ENCODE measurements at places on chromosomes 1 and 21.

- no peaks in the 10 kb centered on the region for H3K4me1 ChIP-seq
- H3K4me3 ChIP-seq: no peak overlapping the region
- no peaks in the 10 kb centered on the region for H3K27me3 ChIP-seq
- peak overlapping the region; percentile 26 for H3K27ac ChIP-seq
Observed at GRCh38 chr21:46500224-46500861, 41.7 kb downstream of the DIP2A start.

GRCh38 chr1:219587801-219588561, 24.9 kb downstream of the ZC3H11B start:
- H3K27me3 ChIP-seq: no peaks in the 10 kb centered on the region
- H3K4me1 ChIP-seq: no peaks in the 10 kb centered on the region
- no peak overlapping the region for H3K4me3 ChIP-seq
- no peak for DNase-seq
- H3K36me3 ChIP-seq: no peaks in the 10 kb centered on the region
- H3K27ac ChIP-seq: no peak overlapping the region

DNA sequence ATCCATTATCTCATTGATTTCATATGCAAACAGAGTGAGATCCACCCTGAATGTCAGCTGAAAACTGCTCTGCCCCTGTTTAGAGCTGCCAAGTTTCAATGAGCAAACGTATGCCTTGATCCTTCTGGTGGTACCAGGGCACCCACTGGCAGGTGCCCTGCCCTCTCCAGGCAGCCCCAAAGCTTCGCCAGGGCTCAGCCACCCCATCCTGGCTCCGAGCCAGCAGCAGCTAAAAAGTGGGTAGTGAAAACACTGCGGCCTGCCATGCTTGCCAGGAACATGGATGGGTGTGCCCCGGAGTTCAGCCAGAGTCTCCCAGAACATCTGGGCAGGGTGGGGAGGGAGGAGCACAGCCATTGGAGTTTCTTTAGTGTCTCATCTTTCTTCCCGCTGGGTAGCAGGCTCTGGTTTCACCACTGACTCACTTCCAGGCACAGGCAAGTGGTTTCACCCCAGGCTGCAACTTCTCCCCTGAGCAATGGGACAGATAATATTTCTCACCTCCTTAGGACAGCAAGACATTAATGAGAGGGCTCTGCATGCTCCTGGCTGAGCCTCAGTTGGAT, 8.1 kb upstream of the LMX1A start:
- no peaks in the 10 kb centered on the region for H3K36me3 ChIP-seq
- H3K27ac ChIP-seq: no peak overlapping the region
- DNase-seq: no peak
- no peaks in the 10 kb centered on the region for H3K4me1 ChIP-seq
- H3K27me3 ChIP-seq: peaks cover 18% of the 10 kb centered on the region

DNA sequence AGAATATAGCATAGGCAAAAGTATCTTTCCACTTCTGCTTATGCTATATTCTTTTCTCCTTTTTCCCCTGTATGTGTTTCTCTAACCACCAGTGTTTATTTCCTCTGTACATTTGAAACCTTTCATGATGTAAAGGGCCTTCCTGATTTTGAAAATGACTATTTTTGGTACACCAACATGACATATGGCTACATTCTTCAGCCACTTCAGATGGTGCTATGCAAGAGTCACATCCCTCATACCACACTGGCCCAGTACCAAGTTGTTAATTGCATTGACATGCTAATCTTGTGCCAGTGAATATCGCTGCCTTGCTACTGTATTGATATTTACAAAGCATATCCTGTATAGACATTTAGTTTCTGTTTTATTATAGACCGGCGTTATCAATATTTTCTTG, 408.7 kb downstream of the NCAM2 start:
- H3K27ac ChIP-seq: no peak overlapping the region
- no peaks in the 10 kb centered on the region for H3K36me3 ChIP-seq
- H3K4me3 ChIP-seq: no peak overlapping the region

DNA sequence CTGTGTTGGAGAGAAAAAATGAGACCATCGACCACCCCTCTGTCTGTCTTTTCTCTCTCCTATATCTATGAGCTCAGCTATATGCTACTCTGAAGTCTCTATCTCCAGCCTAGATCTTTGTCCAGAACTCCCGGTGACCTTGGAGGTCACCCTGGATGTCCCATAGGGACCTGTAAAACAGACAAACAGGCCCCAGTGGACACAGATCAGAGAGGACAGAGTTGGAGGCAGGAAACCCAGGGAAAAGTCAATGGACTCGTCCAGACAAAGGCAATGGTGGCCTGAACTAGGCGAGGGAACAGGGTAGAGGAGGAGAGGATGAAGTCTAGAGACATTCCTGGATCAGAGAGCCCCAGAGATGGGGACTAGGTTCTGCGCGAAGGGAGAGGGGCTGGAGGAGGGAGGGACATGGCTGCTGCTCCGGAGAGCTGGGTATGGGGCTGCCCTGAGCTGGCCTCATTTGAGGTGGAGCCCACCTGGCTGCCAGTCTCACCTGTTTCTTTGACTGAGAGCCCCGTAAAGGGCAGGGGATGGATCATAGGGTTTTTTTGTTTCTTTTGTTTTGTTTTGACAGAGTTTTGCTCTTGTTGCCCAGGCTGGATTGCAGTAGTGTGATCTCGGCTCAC, 10.6 kb upstream of the MARCKSL1 start:
- H3K27ac ChIP-seq: no peak overlapping the region
- no peaks in the 10 kb centered on the region for H3K27me3 ChIP-seq
- no peak for DNase-seq
- H3K4me1 ChIP-seq: peaks cover 39% of the 10 kb centered on the region
- no peak overlapping the region for H3K4me3 ChIP-seq

DNA sequence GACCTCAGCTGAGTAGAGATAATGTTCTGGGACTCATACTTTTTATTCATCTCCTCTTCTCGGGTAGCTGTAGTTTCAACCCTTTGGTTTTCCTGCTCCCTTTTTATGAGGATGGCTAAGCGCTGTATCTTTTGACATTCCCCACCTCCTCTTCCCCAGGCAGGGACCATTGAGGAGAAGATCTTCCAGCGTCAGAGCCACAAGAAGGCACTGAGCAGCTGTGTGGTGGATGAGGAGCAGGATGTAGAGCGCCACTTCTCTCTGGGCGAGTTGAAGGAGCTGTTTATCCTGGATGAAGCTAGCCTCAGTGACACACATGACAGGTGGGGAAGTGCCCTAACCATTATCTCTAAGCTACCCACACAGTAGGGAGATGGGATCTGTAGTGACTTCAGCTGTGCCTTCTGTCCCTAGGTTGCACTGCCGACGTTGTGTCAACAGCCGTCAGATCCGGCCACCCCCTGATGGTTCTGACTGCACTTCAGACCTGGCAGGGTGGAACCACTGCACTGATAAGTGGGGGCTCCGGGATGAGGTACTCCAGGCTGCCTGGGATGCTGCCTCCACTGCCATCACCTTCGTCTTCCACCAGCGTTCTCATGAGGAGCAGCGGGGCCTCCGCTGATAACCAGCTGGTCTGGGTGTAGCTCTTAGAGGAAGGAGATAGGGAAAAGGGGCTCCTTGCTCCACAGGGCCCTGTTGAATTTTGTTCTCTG, 25.6 kb downstream of the LRRC41 start:
- H3K27ac ChIP-seq: no peak overlapping the region
- no peak for DNase-seq
- H3K27me3 ChIP-seq: no peaks in the 10 kb centered on the region
- H3K36me3 ChIP-seq: peaks cover 8% of the 10 kb centered on the region
